ENCODE measurements at places on chromosomes 6 and 20. TPM values are rescaled to one million over a fixed set of nuclear protein-coding genes. Genes with fewer than 3 reads are reported as not detected.

DNA sequence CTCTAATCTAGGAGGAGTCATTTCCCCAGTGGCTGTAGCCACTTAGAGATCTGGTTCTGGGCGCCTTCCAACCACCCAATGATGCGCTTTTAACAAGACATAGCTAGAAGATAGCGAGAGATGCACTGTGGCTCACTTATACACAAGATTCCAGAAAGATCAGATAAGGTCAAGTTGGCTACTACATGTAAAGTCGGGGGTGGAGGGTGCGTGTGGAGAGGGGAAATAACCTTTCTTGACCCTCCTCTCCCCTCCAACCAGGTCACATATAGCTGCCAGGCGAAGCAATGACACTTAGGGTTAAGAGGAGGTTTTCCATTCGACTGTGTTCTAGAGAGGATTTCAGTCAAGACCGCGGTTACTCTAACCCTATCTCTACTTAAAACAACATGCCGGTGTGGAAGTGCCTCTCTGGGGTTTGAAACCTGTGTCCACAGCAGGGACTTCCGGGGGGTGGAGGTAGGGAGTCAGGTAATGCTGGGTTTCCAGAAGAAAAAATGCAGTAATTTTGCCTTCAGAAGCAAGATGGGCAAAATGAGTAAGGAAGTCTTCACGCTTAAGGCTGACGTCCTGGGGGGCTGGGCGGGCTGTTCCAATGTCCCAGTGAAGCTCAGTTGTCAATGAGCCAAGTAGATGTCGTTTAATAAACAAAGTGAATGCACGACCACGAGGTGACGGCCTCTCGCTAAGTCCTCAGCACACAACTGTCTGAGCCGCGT, 1.8 kb upstream of the SIM1 start:
- no peak for DNase-seq

DNA sequence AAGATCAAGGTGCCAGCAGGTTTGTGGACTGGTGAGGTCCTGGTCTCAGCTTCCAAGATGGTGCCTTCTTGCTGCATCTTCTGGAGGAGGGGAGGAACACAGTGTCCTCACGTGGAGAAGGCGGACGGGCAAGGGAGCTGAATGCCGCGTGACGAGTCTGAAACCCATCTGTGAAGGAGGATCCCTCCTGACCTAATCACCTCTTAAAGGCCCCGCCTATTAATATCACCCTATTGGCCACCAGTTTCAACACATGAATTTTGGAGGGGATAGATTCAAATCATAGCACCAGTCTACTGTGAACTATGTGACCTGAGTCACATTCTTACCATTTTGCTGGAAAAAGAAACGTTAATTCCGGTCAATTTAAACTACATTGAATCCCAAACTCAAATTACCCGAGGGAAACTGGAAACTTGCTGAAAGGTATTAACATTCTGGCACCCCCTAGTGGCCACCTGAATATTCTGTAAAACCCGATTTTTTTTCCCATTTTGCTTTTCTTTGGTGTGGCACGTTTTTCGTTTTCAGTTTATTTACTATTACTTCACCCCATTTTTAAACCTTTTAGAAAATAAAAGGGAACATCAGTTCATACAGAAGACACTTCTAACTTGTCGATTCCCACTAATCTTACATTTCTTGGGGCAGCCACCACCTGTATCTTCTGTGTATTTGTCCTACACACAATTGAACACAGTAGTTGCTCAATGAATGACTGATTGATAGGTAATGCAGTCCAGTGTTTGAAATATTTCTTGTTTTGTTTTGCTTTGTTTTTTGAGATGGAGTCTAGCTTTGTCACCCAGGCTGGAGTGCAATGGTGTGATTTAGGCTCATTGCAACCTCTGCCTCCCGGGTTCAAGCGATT, 17.9 kb upstream of the CCDC170 start:
- DNase-seq: peak; percentile 34

DNA sequence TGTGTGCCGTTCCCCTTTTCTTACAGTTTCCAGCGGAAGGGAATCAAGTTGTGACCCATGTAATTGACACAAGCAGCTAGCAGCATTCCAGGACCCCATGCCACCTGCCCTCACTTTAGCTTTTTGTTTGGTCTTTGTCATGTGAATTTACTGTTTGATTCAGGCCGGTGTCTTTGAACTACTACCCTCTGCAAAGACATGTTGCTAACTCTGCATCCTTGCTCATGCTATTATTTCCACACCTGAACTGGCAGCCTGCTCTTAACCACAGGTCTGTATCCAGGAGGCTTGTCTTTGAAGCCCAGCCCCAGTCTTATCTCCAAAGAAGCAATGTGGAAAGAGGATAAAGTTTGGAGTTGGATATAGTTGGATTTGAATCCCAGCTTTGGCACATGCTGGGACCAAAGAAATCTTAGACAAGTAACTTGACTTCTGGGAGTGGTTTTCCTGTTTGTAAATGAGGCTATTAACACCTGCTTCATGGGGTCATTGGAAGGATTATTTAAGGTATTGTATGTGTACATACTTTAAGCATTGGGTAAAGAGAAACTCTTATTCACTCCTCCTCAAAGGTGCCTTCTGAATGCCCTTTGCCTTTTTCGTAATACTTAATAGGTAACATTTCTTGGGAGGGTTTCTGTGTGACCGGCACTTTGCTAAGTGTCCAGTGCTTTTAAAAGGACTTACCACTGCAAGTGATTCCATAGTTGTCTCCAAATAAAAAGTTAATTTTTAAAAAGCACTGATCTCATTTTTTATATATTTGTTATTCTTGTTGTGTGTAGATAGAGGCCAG, 52.4 kb downstream of the RALY start:
- no peak for DNase-seq

DNA sequence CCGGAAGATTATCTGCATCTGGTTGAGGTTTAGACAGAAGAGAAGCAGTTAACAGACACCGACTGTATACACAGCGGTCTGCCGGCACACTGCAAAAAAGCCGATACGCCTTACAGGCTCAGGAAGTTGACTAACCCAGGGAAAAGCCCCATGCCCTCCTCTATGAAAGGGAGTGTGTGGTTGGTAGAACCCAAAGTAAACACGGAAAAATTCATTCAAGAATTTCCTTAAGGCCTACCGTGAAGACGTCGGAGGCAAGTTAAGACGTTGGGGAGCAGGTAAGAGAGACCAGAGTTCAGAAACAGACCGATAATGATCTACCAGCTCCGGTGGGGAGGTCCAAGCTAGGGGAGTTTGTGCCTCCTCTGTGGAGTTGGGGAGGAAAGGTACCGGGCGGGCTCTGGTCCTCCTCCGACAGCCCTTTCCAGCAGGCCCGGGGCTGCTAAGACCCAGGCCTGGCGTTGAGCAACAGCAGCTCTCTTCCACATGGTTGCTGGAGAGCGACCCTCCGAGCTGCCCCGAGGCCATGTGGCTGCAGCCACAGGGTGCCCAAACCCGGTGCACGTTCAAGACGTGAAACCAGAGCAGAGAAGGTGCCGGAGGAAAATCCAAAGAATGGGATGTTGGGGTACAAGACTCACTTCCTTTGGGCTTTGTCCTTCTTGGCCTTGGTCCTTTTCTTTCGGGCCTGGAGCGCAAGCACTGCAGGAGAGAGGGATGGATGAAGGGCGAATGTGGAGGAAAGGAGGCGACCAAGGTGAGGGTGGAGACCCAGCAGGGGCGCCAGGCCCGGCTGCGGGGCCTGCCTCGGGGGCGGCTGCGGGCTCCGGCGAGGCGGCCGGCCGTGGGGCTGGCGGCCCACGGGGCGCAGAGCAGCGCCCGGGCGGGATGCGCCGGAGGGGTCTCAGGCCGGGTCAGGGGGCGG, 809 bp downstream of the SRPK1 start:
- DNase-seq: peak; percentile 55

- DNase-seq: no peak
Measured at GRCh38 chr6:38337819-38338465, 301.8 kb downstream of the BTBD9 start.

- no peak for DNase-seq
Measured at GRCh38 chr6:89689732-89690131, 51.2 kb upstream of the LYRM2 start.

DNA sequence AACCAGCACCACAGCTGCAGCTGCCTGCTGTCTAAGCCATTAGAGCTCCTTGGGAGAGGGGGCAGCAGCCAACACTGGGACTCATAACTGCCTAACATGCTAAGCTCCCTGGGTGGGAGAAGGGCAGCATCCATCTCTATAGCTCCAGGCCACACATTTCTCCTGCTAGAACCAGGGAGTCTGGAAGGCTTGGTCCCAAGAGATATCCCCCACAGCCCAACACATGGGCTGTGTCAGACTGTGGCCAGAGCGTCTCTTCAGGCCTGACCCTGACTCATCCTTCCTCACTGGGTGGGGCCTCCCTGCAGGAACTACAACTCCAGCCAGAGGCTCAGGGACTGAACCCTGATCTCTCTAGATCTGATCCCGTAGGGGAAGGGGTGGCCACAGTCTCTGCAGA, 411.1 kb downstream of the HDGFL1 start:
- DNase-seq: no peak

- no peak for DNase-seq
Measured at GRCh38 chr20:16098890-16099639, 474.2 kb downstream of the KIF16B start.

DNA sequence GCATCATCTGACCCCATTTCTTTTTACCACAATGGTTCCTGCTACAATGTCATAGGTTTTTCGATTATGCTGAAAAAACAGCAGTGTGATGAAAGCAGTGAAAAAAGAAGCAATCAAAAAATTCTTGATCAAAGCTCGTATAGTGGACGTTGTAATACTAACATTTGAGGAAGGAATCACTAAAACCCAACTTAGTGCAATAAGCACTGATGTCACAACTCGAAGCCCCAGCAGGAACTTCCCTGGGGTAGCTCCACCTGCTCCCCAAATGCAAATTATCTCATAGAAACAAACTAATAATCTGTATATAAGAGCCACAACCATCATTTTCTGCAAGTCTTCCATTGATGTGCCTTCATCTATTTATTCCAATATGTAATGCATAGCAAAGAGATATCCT, 285.6 kb upstream of the SGK1 start:
- DNase-seq: no peak

DNA sequence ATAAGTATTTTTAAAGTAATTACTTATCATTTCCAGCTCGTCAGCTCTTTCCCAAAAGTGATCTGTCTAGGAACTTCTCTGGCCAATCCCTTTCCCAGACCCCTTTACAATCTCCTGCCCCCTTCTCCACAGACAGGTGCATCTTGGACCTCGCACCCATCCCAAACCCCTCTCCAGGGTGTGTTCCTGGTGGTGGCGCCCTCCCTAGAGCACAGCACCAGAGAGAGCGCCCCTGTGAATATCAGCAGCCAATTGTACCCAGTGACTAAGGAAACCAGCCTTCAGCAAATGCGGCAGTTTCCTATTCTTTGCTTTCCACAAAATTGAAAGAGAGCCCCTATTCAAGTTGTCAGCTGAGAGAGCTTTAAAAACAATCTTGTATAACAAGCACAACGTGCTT, 157.7 kb downstream of the RNASET2 start:
- no peak for DNase-seq

DNA sequence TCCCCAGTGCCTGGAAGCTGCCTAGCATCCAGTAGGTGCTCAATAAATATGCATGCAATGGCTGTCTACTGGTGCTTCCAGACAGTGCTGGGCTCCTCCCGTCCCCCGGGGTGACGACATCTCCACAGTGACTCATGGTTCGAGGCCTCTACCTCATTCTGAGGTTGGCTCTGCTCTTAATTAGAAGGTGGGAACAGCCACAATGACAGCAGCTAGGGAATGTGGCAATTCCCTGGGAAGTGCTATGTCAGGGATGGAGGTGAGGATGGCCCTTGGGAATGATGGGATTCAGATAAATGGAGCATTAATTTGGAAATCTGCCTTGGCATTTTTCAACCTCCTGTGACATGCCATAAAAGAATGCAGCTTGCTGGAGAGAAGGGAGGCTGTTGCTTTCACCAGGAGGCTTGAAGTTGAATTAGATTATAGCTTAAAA, 43.5 kb upstream of the NFATC2 start:
- DNase-seq: no peak

DNA sequence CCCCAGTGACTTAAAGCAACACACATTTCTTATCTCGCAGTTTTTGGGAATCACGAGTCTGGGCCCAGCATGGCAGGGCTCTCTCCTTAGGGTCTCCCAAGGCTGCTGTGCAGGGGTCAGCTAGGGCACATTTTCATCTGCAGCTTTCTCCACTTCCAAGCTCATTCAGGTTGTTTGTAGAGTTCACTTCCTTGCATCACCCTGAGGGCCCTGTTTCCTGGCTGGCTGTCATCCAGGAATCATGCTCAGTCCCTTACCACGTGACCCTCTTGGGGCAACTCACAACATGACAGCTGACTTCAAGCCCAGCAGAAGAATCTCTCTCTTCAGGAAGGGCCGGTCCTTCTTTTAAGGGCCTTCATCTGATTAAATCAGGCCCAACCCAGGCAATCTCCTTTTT, 21.3 kb downstream of the SNAP25 start:
- DNase-seq: no peak

OR5V1 gene
- not detected for total RNA-seq

PNPLA1 gene
- total RNA-seq: 0.13 TPM

FOXS1 gene
- total RNA-seq: not detected

SMPDL3A gene
- not detected for total RNA-seq

SIM1 gene
- total RNA-seq: 0.08 TPM

MAP7 gene
- 1.4 TPM for total RNA-seq

All from activated CD4-positive, alpha-beta memory T cell treated with anti-CD3 and anti-CD28 coated beads, Interleukin-2, amount 10 ng/mL, durations not matched to agents 7 days and 5 days (primary cell).